ENCODE measurements at places on chromosomes 4 and X.

DNA sequence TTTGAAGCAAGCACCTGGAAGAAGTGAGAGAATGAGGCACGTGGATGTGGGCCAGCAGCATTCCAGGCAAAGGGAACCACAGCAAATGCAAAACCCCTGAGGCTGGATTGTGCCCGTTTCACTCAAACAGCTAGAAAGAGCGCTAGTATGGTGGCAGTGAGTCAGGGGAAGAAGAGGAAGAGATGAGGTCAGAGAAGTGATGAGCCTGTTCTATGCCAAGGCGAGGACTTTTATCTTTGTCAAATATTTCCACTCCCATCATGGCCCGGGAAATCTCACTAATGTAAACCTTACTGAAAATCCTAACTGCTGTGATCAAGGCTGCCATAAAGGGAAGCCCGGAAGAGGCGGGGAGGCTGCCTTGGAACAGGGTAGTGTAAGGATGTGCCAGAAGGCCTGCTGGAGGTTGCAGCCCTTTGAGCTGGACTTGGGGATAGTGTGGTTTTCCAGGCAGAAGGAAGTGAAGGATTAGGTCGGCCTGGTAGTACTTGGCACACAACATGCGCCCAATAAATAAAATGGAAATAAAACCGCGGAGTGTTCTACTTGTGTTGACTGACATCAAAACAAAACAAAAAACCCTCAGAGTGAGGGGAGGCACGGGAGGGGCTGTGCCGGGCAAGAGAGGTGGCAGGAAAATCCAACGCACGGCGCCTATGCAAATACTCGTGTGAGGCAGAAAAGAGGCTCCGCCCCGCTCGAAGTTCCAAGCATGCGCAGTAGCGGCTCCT is 1.2 kb upstream of the CDK16 start:
- peak; percentile 10 for DNase-seq

DNA sequence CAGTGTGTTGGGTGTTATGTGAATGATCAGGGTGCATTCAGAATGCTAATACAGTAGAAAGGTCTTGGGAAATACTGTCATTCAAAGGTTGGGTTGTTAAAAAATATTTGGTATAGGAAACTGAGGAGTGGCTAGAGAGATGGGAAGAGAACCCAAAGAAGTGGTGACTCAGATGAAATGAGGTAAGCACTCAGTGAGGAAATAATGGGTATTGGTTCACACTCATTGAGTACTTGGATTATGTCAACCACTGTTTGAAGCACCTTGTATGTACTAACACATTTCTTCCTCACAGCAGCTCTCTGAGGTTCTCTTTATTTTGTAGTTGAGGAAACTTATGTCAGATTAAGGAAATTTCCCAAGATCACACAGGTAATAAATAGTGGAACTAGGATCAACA is 40.8 kb upstream of the NUDT6 start:
- no peak for DNase-seq

- DNase-seq, result no peak
Observed at GRCh38 chr4:57104706-57105560, 5.3 kb downstream of the IGFBP7 start.

GRCh38 chrX:154349359-154349935 is 25.0 kb downstream of the FLNA start:
- peak; percentile 26 for DNase-seq

- DNase-seq, result peak; percentile 13
Observed at GRCh38 chrX:107429090-107429489, 20.4 kb upstream of the FRMPD3 start.

GRCh38 chrX:68867458-68868112 is 38.8 kb downstream of the EFNB1 start:
- no peak for DNase-seq

DNA sequence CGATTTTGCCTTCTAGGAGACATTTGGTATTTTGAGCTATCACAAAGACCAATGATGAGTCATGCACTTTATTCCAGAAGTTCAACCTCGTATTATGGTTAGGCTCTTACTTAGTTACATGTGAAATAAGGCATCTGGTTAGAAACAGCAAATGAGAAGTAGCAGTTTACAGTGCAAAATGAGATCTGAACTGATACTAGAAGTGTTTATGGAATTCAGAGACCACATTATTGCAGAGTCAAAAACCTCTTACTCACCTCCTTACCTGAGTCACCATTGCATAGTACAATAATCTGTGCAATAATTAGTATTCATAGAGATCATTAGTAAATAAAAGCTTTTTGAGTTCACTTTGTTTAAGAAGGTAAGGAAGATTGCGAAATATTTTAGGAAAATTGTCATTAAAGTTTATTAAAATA is 38.7 kb downstream of the SEC24B start:
- no peak for DNase-seq

DNA sequence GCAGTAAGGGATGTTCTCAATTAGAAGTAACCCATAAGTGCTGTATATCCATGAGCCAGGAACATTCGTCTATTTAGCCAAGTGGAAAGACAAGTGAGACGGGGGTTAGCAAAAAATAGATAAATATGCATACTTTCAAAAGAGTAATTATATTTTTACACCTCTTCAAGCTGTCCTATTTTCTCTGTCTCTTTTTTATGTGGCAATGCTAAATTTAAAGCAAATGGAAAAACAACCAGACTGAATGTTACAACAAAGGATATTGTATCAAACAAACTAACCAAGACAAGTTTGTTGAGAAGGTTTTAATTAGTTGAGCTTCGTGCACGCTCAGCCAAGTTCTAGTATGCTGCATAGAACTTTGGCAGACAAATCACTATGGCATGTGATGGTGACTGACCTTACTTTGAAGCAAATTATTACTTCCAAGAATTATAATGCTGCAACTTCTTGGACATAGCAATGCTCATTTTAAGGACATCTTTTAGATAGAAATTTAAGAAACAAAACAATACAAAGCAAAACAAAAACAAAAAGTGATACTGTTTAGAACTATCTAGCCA is 61.4 kb upstream of the TMEM150C start:
- no peak for DNase-seq

- no peak for DNase-seq
Observed at GRCh38 chr4:90095000-90095399, 32.2 kb upstream of the CCSER1 start.

DNA sequence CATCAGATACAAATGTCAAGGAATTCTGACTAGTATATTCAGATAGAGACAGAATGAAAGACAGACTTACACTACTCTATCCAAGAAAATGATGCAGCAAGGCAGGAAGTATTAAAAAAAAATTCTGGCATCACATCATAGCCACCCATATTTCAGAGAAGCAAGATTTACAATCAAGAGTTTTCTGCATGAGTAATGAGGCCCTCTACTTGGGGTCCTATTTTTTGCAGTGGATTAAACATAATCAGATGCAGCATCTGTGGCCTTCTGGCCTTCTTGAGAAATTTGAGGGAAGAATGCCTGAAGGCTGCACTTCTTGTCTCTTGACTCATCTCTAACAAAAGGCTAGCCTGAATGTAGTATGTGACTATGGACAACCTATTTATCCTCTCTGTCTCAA is 48.2 kb upstream of the SLIT2 start:
- DNase-seq, result no peak

DNA sequence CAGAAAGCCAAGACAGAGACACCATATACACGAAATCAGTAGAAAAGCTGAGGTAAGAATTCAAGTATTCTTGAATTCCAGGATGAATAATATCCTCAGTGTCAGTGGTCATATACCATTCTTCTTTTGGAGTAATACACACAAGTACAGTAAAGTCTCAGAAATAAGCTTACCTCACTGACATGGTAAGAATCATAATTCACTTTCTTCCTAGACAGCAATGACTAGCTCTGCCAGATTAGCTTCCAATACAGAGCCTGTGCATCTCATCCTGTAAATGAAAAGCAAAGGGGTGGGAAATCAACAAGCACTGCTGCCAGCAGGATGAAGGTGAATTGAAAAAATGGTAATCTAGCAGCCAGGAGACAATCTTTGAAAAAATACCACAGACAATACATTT is 31.2 kb upstream of the VSIG4 start:
- no peak for DNase-seq

GRCh38 chrX:27918799-27919198 is 62.5 kb downstream of the DCAF8L1 start:
- no peak for DNase-seq

DNA sequence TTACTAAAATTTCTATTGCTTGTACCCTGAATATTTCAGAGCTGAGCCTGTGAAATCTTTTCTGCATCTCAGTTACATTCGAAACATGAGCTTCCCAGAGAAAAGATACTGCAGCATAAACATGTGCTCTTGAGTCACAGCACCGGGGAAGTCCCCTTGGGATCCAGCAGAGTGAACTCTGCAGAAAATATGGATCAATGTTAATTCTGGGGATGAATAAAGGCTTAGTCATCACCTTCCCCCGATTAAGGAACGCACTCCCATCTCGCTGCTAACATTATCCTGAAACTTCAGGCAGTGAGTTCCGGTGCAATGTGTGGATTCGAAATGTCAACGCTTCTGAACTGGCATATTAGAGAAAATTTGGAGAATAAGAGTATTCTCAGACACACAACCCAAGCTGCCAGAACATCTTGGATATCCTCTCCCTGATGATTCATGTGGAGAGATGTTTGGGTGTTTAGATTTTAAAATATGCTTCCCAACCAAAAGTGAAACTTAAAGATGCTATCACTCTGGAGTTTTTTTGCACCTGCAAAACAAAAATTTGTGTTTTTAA is 90.8 kb downstream of the IRF2 start:
- DNase-seq, result no peak

Data from T-helper 22 cell (primary cell).